AG09319 (cell line): ENCODE measurements at places on chromosomes 7 and 10.
A peak's percentile ranks its signal among the peaks of the same experiment; 100 is the strongest.

GRCh38 chr10:70296406-70296899, 12.6 kb upstream of the NPFFR1 start:
- peak; percentile 86 for DNase-seq

GRCh38 chr10:96863922-96864543, 31.9 kb downstream of the LCOR start:
- DNase-seq, result no peak

- DNase-seq, result no peak
These were observed 10.2 kb upstream of the BAG3 start for GRCh38 chr10:119640875-119641526.

GRCh38 chr7:20257212-20257611, 40.0 kb upstream of the MACC1 start:
- DNase-seq, result no peak

- DNase-seq, result no peak
These were observed 10.9 kb downstream of the PDZD8 start for GRCh38 chr10:117364110-117364960.

DNA sequence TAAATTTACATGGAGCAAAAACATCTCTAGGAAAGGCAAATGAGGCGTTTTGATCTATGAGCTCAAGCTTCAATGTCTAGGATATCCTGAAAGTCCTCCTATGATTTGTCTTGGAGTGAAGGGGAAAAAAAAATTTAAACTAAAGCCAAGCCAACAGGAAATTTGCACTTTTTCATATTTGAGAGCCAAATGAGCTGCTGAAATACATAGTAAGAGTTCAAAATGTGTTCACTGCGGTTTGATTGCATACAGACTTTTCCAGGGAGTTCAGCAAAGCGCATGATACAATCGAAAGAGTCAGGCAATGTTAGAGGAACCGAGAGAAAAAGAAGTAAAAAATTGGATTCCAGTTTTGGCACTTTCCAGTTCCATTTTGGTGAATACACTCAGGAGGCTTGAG, 633.4 kb upstream of the MGMT start:
- DNase-seq, result no peak

GRCh38 chr7:11768263-11768662, 63.7 kb downstream of the THSD7A start:
- no peak for DNase-seq

DNA sequence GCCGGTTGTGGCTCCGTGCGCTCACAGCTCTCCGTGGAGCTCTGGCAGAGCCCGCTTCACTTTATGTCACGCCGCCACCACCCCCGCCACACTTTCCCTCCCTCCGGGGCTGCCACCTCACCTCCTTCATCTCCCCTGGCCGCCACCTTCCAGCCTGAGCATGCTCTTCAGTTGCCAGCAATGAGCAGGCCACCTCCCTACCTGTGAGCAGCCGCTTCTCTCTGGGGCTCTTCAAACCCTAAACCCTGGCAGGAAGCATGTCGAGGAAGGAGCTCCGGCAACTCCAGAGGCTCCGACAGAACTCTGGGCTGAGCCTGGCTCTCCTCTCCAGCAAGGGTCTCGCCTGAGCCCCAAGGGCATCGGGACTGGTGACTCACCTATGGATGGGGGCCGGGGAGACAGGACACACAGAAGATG, 36.7 kb downstream of the GBX1 start:
- no peak for DNase-seq

DNA sequence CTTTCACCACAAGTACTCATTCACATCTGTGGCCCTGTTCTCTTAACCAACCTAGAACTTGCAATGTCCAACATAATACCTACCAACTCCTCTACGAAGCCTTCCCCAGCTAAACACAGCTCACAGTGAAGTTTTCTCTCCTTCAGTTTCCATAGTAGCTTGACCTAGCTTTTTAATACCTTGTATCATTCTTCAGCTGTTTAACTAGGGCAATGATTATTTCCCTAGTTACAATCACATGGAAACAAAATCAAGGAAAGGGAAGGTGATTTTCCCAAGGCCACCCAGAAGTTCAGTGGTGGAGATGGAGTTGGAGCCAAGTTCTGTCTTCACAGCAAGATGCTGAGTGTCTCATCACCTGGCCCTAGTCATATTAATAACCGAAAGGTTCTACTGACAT, 16.3 kb downstream of the CDHR3 start:
- DNase-seq, result no peak

DNA sequence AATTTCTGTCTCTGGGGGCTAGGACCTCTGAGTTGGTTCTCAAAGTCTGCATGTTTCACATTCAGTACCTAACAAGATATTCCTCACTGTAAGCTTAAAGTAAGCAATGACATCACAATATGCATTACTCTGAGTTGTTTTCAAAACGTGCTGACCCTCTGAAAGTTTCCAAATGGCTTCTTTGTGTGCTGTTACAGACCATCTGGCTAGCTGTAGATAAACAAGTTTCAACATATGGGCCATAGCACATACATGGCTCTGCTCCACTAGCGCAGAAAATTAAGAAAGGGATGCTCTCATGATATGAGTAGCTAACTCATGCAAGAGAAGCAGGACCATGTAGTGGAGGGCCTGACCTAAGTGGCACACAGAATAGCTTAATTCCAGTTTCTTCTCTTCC, 119.0 kb downstream of the HTR7 start:
- no peak for DNase-seq

GRCh38 chr7:69032848-69033247, 565.4 kb upstream of the AUTS2 start:
- DNase-seq, result no peak

- no peak for DNase-seq
These were observed 449.4 kb downstream of the TNS3 start for GRCh38 chr7:47132471-47132870.
